NCI-H446 treated with DMSO at 0.1 percent for 48 hours (cell line): ENCODE measurements at places on chromosomes 2 and 18.

DNA sequence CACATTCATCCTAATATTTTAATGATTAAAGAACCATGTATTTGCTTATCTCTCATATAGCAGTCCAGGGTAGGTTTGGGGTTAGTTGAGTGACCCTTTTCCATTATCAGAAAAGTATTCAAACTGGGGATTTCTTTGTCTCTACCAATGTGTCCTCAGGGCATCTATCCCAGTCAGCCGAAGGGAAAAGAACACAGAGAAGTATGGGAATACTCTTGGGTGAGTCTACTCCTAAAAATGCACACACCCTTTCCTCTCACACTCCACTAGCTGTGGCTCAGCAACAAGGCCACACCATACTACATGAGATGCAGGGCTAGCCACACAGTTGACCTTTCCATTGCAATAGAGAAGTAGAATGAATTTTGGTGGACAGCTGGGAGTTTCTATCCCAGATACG lies 114.3 kb downstream of the NXPH2 start:
- DNase-seq, result no peak

GRCh38 chr2:236859908-236860307 lies 225.8 kb upstream of the COPS8 start:
- DNase-seq, result no peak

GRCh38 chr18:44180683-44181082 lies 500.0 kb upstream of the SETBP1 start:
- DNase-seq, result no peak

GRCh38 chr2:68103030-68103708 lies 40.4 kb upstream of the C1D start:
- no peak for DNase-seq

- DNase-seq, result no peak
These were observed 175.2 kb downstream of the NOL4 start for GRCh38 chr18:34049511-34049910.

- DNase-seq, result no peak
These were observed 4.6 kb upstream of the ATOH8 start for GRCh38 chr2:85748985-85749875.

DNA sequence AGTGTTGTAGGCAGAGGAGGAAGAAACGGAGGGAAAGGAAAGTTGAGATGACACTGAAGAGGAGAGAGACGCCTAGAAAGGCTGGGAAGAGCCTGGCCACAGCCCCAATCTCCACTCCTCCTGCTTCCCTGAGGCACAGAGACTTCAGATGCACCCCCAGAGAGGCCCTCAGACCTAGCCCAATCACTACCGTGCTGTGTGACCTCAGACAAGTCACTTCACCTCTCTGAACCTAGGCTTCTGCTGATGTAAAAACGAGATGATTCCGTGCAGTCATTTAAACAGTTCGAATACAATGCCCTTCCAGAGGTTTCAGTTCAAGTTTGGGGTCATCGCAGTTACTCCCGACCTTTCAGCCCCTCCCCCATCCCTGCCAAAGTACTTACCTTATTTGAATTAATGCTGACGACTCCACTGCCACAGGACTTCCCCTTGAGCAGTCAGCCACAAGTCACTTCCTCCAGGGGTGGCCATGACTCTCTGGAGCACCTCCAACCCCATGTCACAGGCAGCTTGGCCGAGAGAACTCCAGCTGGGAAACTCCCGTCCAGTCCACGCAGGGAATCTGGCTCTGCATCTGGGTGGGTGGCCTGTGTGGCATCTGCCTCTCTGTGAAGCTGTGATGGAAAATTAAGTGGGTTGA lies 105.2 kb upstream of the ID2 start:
- no peak for DNase-seq

DNA sequence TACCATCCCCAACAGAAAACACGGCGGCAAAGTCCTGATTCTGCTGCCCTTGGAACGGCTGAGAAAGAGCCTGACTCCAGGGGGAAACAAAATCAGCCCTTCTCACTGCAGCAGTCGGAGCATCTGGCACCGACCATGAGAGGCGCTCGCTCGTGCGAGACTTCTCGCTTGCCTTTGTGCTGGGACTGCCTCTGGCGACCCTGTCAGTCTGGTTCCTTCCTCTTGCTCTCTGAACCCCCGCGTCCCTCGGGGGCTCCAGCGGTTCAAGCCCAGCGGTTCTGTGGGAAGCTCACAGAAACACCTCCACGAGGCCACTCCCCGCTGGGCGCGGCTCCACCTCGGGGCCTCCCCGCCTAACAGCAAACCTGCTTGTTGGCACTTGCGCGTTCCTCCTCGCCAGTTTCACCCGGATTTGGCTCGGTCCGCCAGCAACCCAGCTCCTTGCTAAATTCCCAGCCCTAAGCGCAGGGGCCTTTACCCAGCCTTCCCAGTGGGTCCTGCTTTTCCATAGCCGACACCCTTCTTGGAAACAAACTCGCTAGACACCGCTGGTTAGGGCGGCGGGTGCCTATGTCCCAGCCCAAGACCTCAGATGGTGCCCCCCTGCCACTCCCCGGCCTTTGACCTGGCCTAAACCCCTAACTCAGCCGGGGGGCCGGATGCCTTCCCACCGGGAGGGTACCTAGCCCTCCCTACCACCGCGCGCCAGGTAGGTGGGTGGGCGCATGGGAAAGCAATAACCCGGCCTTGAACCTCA lies 2.2 kb downstream of the RND3 start:
- peak; percentile 69 for DNase-seq

GRCh38 chr18:26133652-26134051 lies at the start of gene PSMA8:
PSMA8 (plus strand) TSS chr18:26133869; CDS start chr18:26133966, 97 bp downstream.
- DNase-seq, result no peak
